Renal pelvis (tissue), 12 donors: ENCODE measurements at places on chromosomes 13 and 19.

DNA sequence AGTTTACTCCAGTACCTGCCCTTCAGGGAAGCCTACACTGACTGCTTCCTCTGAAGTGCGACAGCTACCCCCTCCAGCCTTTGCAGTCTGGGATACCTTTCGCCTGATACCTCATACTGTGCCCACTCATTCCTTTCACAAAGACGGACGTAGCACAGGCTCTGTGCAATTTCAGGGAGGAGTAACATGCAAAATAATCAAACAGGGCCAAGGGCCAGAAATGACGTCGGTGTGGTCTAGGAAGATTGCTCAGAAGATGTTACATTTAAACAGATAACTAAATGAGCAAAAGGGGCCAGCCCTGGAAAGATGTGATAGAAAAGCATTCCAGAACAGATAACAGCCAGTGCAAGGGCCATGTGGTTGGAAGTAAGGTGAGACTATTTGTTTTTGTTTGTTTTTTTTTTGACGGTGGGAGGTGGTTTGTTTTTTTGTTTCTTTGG lies 6.6 kb upstream of the DDX39A start:
- no peak for DNase-seq

DNA sequence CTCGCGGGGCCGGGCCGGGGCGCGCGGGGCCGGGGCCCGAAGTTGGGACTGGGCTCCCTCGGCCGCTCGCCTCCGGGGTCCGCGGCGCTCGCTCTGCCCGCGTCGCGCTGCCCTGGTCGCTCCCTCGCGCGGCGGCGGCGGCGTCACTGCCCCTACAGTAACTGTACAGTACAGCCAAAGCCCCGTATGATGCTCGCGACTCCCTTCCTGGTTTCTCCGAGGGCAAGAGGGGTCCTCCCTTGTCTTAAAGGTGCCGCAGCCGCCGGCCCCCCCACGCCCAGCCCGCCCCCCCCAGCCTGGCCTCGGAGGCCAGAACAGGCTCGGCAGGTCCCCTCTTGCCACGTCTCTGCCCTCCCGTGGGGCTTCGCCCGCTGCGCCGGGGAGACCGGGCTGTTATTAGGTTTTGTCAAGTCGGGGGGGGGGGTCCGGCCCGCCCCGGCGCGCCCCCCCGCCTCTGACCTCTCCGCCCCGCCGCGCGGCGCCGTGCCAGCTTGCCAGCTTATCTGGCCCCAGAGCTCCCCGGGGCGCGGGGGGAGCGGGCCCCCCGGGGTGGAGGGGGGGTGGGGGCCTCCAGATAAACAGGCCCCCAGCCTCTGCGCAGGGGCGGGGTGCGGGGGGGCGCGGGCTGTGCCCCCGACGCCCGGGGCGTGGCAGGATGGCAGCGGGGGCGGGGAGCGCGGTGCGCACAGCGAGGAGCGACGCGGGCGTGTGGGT lies at the start of gene ZBTB7A:
ZBTB7A (minus strand) TSS at position 218 of the 714 bp plus-strand sequence. CDS start 11,667 bp downstream, outside the sequence.
- DNase-seq, result peak; percentile 78

- peak; percentile 33 for DNase-seq
Observed at GRCh38 chr13:99617474-99618255, 116.4 kb downstream of the TM9SF2 start.

GRCh38 chr19:17579661-17580244 lies 24.3 kb downstream of the COLGALT1 start:
- DNase-seq, result no peak

DNA sequence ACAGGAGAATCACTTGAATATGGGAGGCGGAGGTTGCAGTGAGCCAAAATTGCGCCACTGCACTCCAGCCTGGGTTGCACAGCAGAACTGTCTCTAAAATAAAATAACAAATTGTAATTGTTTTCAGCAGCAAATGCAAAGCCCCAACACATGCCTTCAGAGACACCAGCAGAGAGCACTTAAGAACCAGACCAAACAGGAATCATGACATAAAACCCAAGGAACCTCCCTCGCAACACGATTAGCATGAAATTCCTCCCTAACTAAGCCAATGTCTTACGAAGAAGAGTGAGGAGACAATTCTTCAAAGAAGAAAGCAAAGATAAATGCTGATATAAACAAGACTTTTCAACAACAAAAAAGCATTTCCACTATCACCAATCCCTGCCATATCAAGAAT lies 40.1 kb downstream of the PSPC1 start:
- no peak for DNase-seq

DNA sequence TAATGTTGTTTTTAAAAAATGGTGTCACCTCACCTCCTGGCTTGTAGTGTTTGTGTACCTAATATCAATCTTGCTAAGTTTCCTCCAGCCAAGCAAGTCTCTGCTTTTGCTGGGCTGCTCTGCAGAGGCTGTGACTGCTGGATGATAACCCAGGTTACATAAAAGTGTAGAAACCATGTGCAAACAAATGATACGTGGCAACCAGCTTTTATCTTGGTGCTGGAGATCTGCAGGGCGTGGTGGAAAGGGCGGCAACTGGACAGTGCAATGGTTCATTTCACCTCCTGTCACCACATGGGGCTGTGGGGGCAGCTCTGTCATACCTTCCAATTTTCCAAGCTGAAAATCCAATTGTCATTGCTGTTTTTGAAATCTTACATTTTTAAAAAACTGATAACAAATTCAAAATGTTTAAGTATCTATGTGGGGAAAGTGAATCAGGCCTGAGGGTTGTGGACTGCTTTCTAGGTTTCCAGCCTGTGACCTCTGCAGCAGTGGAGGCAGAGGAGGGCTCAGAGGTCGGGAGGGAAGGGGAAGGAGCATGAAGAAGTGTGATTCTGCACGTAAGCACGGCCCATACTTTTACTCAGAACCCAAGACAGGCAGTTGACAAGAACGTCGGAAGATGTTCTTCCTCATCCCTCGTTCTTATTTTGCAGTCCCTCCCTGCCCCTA lies 9.7 kb downstream of the GPR42 start:
- no peak for DNase-seq

DNA sequence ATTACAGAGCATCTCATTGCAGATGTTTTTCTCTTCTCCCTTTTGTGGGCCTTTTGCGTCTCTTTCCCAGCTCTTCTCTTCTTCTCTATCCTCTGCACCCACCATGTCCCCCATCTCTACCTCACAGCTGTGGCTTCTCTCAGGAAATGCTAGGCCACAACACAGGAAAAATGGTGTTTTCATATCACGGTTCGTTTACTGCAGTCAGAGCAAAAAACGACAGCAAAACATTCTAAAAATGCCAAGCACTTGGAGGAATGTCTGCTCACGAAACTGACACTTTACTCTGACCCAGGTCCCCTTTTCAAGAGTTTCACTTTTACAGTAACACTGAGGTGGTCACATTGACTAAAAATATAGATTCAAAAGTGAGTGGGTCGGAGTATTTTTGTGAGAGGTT lies 152.2 kb downstream of the DCT start:
- DNase-seq, result peak; percentile 65

- DNase-seq, result no peak
Observed at GRCh38 chr19:46913198-46913851, 52.5 kb downstream of the ARHGAP35 start.

DNA sequence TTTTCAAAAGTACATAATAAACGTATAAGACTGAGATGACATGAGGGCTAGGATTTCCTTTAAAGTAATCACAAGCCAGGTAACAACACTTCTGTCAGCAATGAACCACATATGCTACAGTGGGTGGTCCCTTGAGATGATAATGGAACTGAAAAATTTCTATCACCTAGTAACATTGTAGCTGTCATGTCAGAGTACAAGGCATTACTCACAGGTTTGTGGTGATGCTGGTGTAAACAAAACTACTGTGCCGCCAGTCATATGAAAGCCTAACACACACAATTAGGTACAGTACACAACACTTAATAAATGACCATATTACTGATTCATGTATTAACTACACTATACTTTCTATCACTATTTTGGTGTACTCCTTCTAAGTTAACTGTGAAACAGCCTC lies 36.8 kb downstream of the MIPEP start:
- no peak for DNase-seq

- no peak for DNase-seq
Observed at GRCh38 chr19:2166741-2167738, 3.3 kb downstream of the DOT1L start.

DNA sequence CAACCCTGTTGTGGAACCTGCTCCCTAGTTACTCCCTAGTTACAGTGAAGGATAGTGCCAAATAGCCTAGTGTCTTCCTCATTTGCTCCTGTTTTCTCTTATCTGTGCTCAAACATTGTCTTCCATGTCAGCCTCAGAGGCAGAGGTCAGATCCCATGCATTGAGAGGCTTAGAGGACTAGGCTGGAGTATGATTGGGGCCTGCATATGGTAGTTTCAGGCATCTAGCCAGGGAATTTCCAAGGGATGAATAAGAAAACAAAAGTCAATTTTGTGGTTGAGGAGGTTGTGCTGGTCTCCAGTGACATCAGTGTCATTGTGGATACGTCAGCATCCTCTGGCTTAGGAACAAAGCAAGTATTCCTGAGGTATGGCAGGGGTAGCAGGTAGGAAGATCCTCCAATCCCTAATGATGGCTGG lies 9.4 kb downstream of the ZNF546 start:
- no peak for DNase-seq

GRCh38 chr13:43239275-43239840 lies 216.0 kb downstream of the DNAJC15 start:
- no peak for DNase-seq

GRCh38 chr19:9054765-9055164 lies 32.1 kb upstream of the OR1M1 start:
- peak; percentile 56 for DNase-seq

DNA sequence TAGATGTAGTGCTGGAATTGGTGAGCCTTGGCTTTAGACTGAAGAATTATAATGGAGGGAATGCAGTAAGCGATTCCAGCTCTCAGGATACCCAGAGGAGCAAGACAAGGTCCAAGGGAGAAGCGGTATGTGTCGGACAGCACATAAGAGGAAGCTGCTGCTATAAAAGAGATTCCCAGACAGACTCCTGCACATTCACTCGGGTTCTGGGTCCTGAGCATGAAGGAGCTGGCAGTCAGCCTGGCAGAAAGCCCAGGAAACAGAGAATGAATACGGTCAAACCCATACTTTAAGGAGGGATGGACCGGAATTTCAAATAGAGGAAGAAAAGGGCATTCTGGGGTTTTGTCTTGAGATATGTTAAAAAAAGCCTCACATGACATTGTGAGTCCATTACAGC lies 308.3 kb downstream of the DNAJC15 start:
- no peak for DNase-seq

DNA sequence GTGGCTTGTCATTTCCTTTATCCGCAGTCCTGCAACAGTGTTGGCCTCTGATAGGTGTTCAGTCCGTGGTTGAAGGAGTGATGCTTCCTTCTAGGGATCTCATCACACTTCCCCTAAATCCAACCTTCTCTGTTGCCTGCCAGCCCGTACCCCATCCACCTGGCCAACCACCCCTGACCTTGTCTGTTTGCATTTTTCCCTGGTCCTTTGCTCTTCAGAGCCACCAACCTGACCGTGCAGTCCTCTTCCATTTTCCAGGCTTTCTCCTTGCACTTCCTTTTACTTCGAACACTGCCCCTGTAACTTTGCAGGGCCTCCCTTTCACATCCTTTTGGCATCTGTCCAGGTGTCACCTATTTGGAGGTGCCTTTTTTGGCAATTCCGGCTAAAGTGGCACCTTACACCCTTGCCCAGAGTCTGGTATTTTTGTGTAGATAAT lies 696 bp downstream of the ZNF460 start:
- peak; percentile 10 for DNase-seq
